ENCODE measurements at places on chromosomes 4 and X.

DNA sequence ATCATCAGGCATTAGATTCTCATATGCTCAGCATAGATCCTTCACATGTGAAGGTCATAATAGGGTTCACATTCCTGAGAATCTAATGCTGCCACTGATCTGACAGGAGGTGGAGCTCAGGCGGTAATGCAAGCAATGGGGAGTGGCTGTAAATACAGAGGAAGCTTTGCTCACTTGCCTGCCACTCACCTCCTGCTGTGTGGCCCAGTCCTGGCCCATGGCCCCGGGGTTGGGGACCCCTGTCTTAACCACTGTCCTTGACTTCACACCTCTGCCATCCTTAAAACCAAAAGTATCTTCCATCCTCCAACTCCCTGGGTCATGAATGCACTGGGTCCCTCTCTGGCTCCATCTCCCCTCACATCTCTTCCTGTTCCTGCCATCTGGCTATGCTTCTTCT is 129.1 kb downstream of the HMX1 start:
- DNase-seq, result no peak

GRCh38 chrX:115392031-115392430 is 102.5 kb downstream of the LUZP4 start:
- DNase-seq, result no peak

GRCh38 chr4:123418351-123418931 is 21.8 kb downstream of the SPRY1 start:
- no peak for DNase-seq

- DNase-seq, result no peak
Observed at GRCh38 chr4:95549246-95550114, 707 bp upstream of the UNC5C start.

GRCh38 chrX:107718156-107718621 is 57.4 kb downstream of the TSC22D3 start:
- peak; percentile 77 for DNase-seq

GRCh38 chr4:46316215-46316614 is 73.7 kb downstream of the GABRA2 start:
- no peak for DNase-seq

- no peak for DNase-seq
Observed at GRCh38 chr4:39808231-39808749, 110.4 kb downstream of the UBE2K start.

DNA sequence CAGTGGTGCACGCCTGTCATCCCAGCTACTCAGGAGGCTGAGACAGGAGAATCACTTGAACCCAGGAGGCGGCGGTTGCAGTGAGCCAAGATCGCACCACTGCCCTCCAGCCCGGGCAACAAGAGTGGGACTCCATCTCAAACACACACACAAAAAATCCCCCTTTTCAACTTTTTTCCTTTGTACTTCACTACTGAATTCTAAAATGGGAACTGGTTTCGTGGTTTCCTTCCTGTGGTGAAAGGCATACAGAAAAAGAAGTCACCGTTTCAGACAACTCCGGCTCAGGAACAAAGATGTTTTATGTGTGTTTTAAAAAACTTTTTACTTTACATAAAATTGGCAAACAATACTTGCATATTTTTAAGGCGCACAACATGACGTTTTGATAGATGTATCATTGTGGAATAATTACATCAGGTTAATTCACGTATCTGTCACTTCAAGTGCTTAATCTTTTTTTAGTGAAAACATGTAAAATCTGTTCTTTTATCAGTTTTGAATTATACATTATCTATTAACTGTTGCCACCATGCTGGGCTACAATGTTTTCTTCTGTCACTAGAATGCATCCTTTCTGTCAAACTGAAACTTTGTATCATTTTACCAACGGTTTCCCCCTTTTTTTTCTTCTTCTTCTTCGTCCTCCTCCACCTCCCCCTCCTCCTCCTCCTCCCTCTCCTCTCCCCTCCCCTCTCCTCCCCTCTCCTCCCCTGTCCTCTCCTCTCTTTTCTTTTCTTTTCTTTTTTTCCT is 186.0 kb downstream of the CRLF2 start:
- no peak for DNase-seq

- DNase-seq, result no peak
Observed at GRCh38 chr4:184376126-184376838, 98.1 kb downstream of the IRF2 start.

GRCh38 chr4:17702641-17703040 is 78.8 kb downstream of the FAM184B start:
- no peak for DNase-seq

GRCh38 chr4:17013382-17014006 is 115.0 kb upstream of the LDB2 start:
- DNase-seq, result no peak

GRCh38 chrX:55220119-55220794 is at the start of gene PAGE5:
TSS of gene PAGE5 (plus strand) at chrX:55220346. CDS start at chrX:55221383, 1,037 bp downstream.
- DNase-seq, result no peak

- DNase-seq, result no peak
Observed at GRCh38 chr4:183602557-183603027, 56.4 kb downstream of the RWDD4 start.

DNA sequence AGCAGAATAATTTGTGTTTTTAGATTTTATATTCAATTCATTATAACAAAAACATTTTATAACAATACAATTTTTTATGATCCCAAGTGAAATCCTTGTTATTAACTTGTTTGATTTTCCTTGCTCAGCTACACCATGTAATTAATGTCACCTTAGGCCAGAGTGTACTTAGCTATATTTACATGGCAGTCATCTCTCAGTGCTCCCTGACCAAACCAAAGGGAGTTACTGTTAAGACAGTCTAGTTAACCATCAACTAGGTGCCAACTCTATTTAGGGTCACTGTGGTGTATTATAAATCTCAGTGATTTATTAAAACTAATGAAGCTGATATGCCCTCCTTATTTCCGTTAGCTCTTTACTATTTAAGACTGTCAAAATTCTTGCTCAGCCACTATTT is 44.4 kb downstream of the CCDC158 start:
- no peak for DNase-seq

All from CD4-positive, alpha-beta T cell treated with Interleukin-2 at 100 ng/mL for 4 hours (primary cell).